ENCODE measurements at places on chromosomes 7 and 10. TPM values are rescaled to one million over a fixed set of nuclear protein-coding genes. Genes with fewer than 3 reads are reported as not detected.

DNA sequence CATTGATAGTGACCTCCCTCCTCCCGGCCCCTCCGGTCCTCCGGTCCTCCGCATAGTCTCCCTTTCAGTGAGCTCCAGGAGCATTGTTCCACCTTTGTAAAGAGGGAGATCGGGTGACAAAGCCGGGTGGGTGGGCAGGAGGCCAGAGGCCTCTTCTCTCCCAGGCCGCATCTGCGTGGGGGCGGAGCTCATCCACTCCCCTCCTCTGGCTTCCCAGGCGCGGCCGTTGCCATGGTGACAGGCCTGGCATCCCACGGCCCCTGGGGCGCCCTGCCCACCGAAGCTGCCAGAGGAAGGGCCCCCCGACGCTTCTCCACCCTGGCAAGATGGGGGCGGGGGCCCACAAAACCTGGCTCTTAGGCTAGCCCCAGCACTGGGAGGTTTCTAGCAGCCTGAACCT lies 4.4 kb upstream of the FZD9 start:
- peak; percentile 82 for DNase-seq

DNA sequence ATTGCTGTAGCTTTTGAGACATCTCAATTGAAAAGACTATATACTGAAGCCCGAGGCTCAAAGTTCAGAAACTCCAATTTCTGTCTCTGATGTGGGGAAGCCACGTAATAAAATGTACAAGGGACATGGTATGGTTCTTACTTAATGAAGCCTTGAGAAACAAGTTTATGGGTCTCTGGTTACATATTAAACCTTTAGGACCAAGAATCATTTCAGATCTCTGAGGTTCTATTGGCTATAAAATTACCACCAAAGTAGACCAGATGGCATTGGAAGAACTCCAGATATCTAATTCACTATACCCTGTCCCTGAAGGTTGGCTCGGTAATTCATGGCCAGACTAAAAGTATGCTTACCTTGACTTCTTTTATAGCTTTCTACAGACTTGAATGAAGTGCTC lies 23.7 kb downstream of the STAMBPL1 start:
- no peak for DNase-seq

DNA sequence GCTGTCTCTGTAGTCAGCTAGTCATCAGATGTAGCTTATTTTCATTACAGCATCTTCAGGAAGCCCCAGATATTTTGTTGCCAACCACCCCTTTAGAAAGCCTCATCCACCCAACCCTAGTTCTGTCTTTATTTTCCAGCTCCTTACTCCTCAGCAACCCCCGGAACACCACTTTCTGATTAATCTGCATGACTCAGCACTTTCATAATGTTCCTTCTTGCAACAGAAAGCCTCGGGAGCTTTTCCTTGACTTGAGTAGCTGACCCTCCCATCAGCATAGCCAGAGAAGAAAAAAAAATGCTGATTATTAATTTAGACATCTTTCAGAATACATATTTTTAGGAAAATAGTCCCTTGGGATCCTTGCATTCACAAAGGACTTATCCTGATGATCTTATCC lies 244.0 kb upstream of the CXCL12 start:
- no peak for DNase-seq

DNA sequence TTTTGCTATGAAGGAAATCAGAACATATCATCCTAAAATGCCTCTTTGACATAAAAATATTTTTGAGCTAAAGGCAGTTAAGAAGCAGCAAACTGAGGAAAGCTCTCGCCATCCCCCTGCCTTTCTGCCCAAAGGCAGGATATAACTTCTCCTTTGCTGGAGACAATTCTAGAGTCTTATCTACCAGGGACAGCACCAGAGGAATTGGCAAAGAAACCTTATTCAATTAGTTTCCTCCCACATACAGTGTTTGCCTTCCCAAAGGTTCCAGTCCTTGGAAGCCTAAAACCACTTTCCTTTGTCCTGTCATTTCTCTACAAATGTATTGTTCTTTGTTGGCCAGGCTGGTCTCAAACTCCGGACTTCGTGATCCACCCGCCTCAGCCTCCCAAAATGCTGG lies 33.7 kb downstream of the MASTL start:
- DNase-seq = no peak

GRCh38 chr10:78614267-78614666 lies 454.5 kb upstream of the ZMIZ1 start:
- DNase-seq = peak; percentile 39

- DNase-seq = no peak
These were observed 75.0 kb upstream of the ARMC3 start for GRCh38 chr10:22852712-22853353.

GRCh38 chr10:15442056-15442455 lies 71.0 kb upstream of the FAM171A1 start:
- no peak for DNase-seq

- DNase-seq = no peak
These were observed 68.2 kb downstream of the DNAJB6 start for GRCh38 chr7:157404845-157405481.

DNA sequence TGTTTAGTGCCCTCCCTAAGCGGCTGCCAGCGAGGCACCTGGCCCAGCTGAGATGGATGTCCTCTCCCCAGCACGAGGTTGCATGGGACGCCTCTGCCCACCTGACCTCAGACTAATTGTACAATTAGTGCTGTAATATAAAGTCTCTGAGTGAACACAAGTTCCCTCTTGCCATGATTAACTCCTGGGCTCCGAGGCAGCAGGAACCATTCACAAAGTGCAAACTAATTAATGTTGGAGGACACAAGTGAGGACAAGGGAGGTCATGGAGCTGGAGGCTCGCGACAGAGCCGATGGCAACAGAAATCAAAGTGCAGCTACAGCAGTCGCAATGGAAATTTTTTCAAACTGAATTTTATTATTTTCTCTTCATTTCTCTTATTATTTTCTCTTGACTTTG lies 156.6 kb upstream of the ADARB2 start:
- no peak for DNase-seq

CLRN3 gene
- not detected for total RNA-seq

SFTPD gene
- total RNA-seq = not detected
